ENCODE measurements at places on chromosomes 7 and 10. TPM values are rescaled to one million over a fixed set of nuclear protein-coding genes. Genes with fewer than 3 reads are reported as not detected.

BHLHA15 gene
- total RNA-seq = not detected

TUBAL3 gene
- total RNA-seq = not detected

SFRP4 gene
- total RNA-seq = not detected

ERV3-1 gene
- 14.8 TPM for total RNA-seq

CHST3 gene
- 0.05 TPM for total RNA-seq
